ENCODE measurements at places on chromosomes 5 and 9.
A peak's percentile ranks its signal among the peaks of the same experiment; 100 is the strongest.

DNA sequence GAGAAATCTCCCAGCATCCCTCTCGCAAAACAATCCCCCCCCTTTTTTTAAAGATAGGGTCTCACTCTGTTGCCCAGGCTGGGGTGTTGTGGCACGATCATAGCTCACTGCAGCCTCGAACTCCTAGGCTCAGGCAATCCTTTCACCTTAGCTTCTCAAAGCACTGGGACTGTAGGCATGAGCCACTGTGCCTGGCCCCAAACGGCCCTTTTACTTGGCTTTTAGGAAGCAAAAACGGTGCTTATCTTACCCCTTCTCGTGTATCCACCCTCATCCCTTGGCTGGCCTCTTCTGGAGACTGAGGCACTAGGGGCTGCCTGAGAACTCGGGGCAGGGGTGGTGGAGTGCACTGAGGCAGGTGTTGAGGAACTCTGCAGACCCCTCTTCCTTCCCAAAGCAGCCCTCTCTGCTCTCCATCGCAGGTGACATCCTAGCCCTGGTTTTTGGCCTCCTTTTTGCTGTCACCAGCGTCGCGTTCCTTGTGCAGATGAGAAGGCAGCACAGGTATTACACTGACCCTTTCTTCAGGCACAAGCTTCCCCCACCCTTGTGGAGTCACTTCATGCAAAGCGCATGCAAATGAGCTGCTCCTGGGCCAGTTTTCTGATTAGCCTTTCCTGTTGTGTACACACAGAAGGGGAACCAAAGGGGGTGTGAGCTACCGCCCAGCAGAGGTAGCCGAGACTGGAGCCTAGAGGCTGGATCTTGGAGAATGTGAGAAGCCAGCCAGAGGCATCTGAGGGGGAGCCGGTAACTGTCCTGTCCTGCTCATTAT is 6.8 kb downstream of the CA9 start:
- peak; percentile 59 for DNase-seq

DNA sequence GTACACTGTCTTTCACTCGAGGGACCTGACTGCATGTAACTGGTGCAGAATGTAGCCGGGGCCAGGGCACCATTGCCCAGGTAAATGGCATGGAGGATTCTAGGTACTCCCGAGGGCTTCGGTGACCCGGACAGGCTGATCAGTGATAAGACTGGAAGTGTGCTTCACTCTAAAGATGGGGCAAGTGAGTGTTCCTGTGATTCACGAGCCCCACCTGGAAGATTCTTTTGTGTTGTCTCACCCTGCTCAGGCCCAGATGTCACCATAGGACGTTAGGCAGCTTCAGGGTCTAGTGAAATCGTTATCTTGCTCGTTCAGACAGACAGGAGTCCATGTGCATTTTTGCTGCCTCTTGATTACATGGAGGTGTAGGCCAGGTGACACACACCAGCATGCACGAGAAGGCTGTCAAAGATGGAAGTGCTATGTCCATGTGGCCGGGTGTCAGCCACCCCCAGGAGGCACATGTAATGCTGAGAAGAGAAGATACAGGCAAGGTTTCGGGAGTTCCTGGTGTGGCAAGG is 73.9 kb downstream of the WNK2 start:
- DNase-seq: peak; percentile 3

GRCh38 chr5:140055152-140055551 is 12.1 kb upstream of the NRG2 start:
- no peak for DNase-seq

DNA sequence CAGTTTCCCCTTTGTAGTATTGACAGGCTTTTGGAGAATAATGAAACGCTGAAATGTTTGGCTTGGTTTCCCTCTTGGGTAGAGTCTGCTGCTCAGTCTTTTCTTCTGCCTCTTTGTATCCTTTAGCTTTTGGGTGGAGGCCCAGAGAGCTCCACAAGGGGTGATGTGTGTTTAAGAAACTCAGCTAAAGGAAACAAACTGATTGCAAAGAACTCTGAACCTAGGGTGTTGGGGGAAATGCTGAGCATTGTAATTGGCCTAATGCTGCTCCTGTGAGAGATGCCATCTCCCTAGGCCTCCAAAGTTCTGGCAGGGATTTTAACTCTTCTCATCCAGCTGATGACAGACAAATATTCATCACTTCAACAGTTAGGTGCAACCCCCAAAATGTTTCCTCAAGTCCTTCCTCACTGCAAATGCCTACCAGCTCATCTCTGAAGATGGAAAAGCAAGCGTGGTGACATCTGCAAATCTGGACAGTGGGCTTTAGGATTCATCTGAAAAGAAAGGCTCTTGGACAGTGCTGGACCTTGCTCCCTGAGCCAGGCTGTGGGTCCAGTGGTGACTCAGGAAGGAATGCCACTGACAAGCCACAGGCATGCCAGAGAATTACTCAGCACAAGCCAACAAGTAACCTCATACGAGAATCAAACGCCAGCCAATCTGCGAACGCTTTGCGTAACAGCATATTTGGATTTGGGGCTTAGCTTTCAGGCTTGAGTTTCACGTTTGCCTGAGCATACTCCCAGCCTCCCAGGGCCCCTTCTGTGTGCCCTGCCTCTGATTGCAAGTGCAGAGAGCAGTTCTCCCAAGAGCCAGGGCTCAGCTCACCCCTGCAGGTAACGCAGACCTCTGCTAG is 30.5 kb upstream of the ZSWIM6 start:
- DNase-seq: peak; percentile 90

GRCh38 chr9:33106827-33107621 is 30.6 kb upstream of the SMU1 start:
- peak; percentile 88 for DNase-seq

- DNase-seq: no peak
Measured at GRCh38 chr5:78920604-78921003, 64.5 kb downstream of the ARSB start.

DNA sequence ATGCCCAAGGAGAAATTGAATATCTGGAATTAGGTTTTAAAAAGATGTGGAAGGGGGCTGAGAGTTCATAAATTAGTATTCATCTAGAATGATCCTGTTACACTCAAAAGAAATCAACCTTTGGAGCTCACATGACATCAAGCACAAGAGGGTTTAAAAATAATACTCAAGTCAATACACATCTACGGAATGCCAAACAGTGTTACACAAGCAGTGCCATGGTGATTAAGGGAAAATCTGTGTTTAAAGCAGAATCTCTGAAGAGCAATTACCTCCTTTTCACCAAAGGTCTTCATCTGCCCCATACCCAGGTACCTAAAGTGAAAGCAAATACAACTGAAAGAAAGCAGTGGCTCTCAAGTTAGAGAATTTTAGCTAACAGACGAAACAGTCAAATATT is 261.6 kb downstream of the NFIB start:
- DNase-seq: no peak

DNA sequence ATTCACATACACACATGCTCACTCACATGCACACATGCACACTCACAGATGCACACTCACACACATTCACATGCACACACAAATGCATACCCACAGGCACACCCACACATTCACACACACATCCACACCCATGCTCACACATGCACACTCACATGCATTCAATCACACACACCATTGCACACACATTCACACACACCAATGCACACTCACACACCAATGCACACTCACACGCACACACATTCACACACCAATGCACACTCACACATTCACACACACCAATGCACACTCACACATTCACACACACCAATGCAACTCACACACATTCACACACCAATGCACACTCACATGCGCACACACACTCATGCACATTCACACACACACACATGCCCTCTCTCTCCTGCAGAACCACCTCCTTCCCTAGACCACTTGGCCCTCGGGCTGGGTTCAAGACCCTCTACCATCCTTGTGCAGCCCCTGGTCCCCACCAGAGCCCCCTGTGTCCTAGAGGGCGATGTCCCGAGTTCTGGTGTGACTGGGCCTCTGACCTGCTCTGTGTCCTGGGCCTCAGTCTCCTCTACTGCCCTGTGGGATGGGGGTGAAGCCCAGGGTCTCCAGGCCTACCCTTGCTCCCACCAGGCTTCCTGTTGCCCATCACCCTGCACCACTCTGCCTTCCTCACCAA is 139.0 kb downstream of the OLFM1 start:
- peak; percentile 71 for DNase-seq

- DNase-seq: peak; percentile 75
Measured at GRCh38 chr9:17578911-17579793, at the start of gene SH3GL2. SH3GL2 (plus strand) TSS chr9:17579066.

- peak; percentile 88 for DNase-seq
Measured at GRCh38 chr5:157670662-157671591, at the start of gene C5orf52. C5orf52 (plus strand) TSS chr5:157671533; CDS start chr5:157671615, 82 bp downstream.

DNA sequence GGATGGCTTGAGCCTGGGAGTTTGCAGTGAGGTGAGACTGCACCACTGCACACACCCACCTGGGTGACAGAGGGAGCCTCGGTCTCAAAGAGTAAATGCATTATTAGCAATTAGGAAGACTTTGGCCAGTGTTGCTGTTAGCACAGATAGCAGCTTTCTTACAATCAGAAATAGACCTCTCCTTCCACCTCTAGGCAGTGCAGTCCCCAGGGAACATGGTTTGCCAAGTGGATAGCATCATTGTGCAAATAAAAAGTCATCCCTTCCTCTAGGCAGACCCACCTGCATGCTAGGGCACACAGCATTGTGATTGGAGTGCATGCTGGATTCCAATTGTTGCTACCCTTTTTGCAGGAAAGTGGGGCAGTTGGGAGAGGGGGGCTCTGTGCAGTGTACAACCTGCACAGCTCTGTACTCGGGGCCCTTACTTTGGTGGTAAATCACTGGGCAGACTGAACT is 77.9 kb upstream of the KLF9 start:
- DNase-seq: no peak

- DNase-seq: no peak
Measured at GRCh38 chr5:133744960-133745308, 132.6 kb upstream of the FSTL4 start.

- no peak for DNase-seq
Measured at GRCh38 chr9:72326641-72327040, 38.4 kb downstream of the ZFAND5 start.

DNA sequence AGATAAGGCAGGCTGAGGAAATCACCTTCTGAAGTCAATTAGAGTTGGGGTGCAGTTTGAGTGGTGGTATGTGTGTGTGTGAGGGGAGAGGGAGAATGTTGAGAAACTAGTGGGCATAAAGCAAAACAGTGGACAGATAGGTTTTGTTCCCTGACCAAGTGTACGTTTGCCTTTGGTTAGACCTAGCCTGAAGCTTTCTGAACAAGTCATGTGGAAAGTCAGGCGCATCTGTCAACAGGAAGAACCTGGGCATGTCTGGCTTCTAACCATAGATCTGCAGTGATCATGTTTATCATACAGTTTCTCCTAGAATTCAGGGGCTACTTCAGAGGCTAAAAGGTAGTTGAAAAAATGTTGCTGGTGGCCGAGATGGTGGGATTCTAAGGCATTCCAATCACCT is 143.2 kb upstream of the PCA3 start:
- DNase-seq: no peak

DNA sequence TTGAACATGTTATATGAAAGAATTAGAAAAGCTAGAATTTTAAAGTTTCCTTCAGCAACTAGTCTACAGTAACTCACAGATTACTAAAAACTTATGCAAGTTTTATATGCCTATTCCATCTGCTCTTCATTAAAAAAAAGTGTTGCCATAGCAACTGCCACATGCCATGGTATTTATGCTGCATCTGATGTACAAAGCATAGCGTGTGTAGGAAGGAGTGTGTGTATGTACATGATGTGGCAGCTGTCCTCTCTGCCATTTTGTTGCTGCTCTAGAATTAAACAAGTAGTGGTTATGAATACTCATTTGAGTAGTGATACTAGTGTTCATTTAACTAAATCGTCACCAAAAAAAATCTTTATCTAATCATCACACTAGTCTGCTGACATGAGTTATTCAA is 593.5 kb downstream of the CETN3 start:
- no peak for DNase-seq

DNA sequence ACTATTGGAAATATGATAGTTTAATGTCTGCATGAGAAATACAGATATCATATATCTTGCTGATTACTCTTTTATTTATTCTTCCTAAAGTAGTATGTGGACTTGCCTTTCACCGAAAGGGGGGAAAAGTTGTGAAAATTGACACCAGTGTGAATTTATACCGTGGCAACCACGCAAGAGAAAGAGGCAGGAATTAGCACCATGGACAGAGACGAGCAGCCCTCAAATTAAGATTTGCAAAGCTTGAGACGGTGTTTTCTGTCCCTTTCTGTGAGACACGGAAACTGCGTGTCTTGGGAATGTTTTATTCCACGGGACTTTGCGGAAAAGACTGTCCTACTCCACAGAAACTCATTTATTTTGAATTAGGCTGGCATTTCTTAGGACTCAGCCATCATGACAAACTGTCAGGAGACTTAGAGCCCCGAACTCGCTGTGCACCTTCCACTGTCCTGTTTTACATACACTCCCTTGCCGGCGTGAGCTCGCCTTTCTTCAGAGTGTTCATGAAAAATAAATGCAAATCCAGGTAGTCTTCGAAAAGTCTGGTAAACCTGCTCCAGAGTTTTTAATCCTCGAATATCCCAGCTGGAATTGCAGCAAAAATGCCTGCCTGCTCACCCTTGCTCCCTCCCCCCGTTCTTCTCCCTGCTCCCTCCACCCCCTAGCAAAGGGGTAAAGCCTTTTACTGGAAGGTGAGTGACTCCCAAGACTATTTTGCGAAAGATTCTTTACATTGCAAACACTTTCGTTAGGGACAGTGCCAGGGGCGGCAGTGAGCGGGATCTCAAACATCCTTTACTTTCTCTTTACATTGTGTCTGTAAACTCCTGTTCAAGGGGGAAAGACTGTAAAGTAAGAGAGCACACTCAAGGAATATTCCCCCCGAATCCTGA is 3.8 kb upstream of the ELAVL2 start:
- DNase-seq: no peak

DNA sequence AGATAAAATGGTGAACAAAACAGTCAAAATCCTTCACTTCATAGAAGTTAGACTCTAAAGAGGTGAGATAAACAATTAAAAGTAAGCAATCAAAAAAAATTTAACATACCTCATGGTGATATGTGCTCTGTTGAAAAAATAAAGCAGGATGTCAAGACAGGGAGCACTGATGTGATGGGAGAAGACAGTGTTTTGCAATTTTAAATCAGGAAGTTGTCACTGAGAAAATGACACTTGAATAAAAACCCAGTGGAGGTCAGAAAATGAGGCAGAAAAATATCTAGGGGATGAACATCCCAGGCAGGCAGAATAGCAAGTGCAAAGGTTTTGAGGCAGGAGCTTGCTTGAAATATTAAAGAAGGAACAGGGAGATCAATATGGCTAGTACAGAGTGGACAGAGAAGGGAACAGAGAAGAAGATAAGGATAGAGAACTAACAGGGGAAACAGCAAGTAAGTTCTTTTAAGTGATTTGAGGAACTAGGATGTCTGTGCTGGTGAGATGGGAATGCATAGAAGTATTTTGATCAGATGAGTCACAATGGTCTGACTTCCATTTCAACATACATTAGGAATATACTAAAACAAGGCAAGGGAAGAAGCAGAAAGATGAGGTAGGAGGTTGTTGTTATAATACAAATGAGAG is 130.4 kb downstream of the CHSY3 start:
- no peak for DNase-seq

GRCh38 chr5:130141659-130142320 is 237.5 kb downstream of the CHSY3 start:
- peak; percentile 53 for DNase-seq

- no peak for DNase-seq
Measured at GRCh38 chr5:39742916-39743315, 318.1 kb upstream of the DAB2 start.

GRCh38 chr9:119053070-119053469 is 316.2 kb downstream of the BRINP1 start:
- no peak for DNase-seq
